Astrocyte of the spinal cord (primary cell): ENCODE measurements at places on chromosomes 6 and 20.

- DNase-seq = no peak
Observed at GRCh38 chr6:64547594-64548268, 912.1 kb downstream of the PHF3 start.

DNA sequence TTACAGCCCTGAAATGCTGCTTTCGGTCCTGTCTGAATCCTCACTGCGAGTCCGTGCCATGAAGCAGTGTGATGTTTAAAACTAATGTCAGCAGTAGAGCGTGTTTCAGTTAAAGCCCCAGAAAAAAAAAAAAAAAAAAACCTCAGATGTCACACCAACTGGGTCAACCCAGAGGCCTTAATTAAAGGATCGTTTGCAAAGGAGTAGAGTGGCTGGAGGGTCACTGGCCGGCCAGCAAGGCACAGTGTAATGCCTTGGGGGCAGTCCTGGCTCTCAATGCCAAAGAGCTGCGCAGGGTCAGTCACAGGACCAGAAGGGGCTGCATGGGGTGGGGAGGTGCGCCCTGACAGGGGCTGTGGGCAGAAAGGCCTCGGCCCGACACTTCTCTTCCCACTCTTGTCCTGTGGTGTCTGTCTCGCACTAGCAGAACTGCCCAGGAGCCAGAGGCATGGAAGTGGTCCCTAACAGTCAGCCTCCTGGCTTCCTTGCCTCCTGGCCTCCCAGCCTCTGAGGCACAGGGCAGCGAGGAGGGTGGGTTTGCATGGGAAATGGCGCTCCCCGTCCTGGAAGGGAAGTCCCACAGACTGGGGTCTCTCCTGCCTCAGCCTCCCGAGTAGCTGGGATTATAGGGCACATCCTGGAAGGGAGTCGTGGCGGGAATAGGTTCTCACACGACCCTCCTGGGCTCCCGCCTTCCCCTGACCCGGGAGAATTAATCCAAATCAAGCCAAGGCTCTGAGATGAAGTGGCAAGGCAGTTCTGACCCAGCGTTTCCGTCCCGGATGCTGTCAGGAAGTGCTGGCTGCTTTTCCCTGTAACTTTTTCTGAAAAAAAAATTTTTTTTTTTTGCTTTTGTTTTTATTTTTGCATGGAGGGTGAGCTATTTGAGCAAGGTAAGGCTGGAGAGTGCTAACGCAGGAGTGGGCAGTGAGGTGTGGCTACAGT, 53.7 kb upstream of the MPC1 start:
- DNase-seq = no peak

- no peak for DNase-seq
Observed at GRCh38 chr6:130164251-130164650, 58.5 kb downstream of the SAMD3 start.

GRCh38 chr6:135085700-135086413, 31.2 kb upstream of the HBS1L start:
- no peak for DNase-seq

- DNase-seq = peak; percentile 25
Observed at GRCh38 chr6:34791164-34791700, 651 bp upstream of the BLTP3A start.

DNA sequence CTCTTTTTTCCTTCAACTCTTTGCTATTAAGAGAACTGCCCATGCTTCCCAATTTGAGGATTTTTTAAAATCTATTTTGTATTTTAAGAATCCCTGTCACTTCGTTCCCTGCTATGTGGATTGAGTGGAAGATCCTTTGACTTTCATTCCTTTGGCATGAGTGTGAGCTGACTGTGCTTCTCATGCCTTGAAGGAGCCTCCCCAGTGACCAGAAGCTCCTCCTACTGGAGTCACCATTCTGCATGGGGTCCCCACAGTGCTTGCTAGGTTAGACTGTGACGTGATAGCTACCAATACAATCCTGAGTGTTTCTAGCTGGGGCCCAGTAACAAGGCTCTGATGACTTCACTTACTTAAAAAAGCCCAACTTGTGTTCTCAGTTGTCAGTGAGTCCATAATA, 104.4 kb upstream of the LAMP5 start:
- peak; percentile 91 for DNase-seq
